ENCODE measurements at places on chromosomes 3 and 15. TPM values are rescaled to one million over a fixed set of nuclear protein-coding genes. Genes with fewer than 3 reads are reported as not detected.

The ZPLD1 gene
- not detected for polyA plus RNA-seq

The A4GNT gene
- not detected for polyA plus RNA-seq

The CHDH gene
- polyA plus RNA-seq = not detected

The POLR2H gene
- 69.2 TPM for polyA plus RNA-seq

The WDR93 gene
- polyA plus RNA-seq = not detected

The MKRN3 gene
- polyA plus RNA-seq = 1.5 TPM

The PATL2 gene
- polyA plus RNA-seq = 17.3 TPM

The CAMKV gene
- polyA plus RNA-seq = not detected

The DPPA4 gene
- polyA plus RNA-seq = 2.2 TPM

The TRANK1 gene
- polyA plus RNA-seq = 45.2 TPM

The FBXW12 gene
- polyA plus RNA-seq = not detected

- H3K36me3 ChIP-seq = no peaks in the 10 kb centered on the region
- H3K4me1 ChIP-seq = no peaks in the 10 kb centered on the region
- no peak overlapping the region for H3K27ac ChIP-seq
- no peak for DNase-seq
Measured at GRCh38 chr3:149459491-149460059, 14.9 kb upstream of the TM4SF4 start.

DNA sequence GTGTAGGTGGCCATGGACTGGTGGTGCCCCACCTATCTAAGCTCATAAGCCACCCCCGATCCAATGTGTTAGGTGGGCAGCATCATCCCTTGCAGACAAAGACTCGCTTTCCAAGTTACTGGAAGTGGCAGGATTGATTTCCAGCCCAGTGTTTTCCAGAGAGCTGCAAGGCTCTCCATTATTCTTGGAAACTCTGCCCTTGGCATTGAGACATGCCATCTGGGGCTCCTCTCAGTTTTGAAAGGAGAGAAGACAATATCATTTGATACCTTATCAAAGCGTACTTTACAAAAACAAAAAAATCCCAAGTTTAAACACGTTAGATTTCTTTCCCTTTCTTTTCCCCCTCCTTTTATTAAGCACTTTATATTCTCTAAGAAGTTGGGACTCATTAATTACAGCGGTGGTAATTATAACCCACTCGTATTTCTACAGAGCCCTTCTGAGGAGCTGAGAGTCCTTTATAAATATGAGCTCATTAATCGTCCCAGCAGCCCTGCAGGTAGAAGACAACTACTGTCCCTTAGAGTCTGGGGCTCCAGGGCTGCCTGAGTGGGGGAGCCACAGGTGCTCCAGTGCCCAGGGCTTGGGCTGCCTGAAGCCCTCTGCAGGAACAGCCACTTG, 226.1 kb downstream of the TLE3 start:
- no peaks in the 10 kb centered on the region for H3K27me3 ChIP-seq
- no peak overlapping the region for H3K4me3 ChIP-seq
- H3K27ac ChIP-seq = no peak overlapping the region
- H3K36me3 ChIP-seq = no peaks in the 10 kb centered on the region

- no peaks in the 10 kb centered on the region for H3K27me3 ChIP-seq
- H3K4me3 ChIP-seq = no peak overlapping the region
- no peaks in the 10 kb centered on the region for H3K4me1 ChIP-seq
Measured at GRCh38 chr15:36903922-36904556, 196.3 kb downstream of the MEIS2 start.

DNA sequence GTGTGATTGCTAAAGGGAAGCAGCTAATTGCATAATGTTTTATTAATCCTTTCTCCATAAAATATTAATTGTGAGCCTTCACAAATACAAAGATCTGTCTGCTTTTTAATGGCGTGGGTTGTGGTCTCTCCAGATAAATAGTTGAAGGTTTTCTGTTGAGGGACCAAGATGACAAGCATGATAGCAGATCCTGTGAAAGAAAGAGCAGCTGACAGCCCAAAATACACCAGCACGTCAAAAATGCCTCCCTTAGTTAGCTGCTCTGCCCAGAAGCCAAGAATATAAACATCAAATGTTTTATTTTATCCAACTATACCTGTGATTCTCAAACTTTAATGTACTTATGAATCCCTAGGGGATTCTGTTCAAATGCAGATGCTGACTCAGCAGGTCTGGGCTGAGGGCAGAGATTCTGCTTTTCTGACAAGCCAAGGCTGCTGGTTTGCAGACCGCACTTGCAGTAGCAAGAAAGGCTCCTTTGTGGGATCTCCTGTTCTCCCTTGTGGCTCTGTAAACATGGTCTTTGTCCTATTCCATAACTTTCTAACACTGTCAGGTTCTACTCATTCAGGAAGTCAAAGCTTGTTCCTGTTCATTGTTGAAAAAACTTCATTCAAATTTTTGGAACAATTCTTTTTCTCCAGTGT, 119.1 kb upstream of the SLC25A36 start:
- no peaks in the 10 kb centered on the region for H3K27me3 ChIP-seq
- no peaks in the 10 kb centered on the region for H3K4me1 ChIP-seq
- no peak for DNase-seq
- H3K36me3 ChIP-seq = no peaks in the 10 kb centered on the region

GRCh38 chr15:58161436-58161930, 23.3 kb downstream of the AQP9 start:
- no peak overlapping the region for H3K27ac ChIP-seq
- H3K27me3 ChIP-seq = no peaks in the 10 kb centered on the region
- H3K4me3 ChIP-seq = no peak overlapping the region
- no peaks in the 10 kb centered on the region for H3K36me3 ChIP-seq

DNA sequence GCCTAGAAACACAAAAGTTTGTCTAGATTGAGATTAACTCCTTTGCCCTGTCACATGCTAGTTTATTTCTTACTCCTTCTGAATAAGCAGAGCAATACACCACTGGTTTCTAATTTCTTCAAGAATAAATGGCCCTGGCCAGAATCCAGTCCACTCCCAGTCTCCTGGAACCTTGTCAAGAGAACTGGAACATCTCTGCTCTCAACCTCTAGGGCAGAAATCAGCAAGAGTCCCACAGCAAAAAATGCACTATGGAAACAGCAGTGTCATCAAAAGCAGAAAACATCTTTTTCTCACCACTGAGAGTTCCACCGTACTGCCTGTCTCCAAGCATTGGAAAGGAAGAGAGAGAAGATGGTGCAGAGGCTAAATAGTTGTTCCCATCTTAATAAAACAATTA, 35.9 kb upstream of the PPP2R3A start:
- no peak overlapping the region for H3K27ac ChIP-seq
- no peaks in the 10 kb centered on the region for H3K27me3 ChIP-seq
- H3K4me1 ChIP-seq = no peaks in the 10 kb centered on the region
- DNase-seq = no peak
- H3K36me3 ChIP-seq = no peaks in the 10 kb centered on the region
- H3K4me3 ChIP-seq = no peak overlapping the region

- no peak overlapping the region for H3K4me3 ChIP-seq
- no peak overlapping the region for H3K27ac ChIP-seq
- no peak for DNase-seq
Measured at GRCh38 chr3:29868543-29869101, 587.8 kb downstream of the RBMS3 start.

- no peaks in the 10 kb centered on the region for H3K4me1 ChIP-seq
- H3K4me3 ChIP-seq = no peak overlapping the region
- DNase-seq = no peak
- H3K27ac ChIP-seq = no peak overlapping the region
- H3K27me3 ChIP-seq = no peaks in the 10 kb centered on the region
- H3K36me3 ChIP-seq = no peaks in the 10 kb centered on the region
Measured at GRCh38 chr15:81880314-81880713, 165.5 kb downstream of the MEX3B start.

DNA sequence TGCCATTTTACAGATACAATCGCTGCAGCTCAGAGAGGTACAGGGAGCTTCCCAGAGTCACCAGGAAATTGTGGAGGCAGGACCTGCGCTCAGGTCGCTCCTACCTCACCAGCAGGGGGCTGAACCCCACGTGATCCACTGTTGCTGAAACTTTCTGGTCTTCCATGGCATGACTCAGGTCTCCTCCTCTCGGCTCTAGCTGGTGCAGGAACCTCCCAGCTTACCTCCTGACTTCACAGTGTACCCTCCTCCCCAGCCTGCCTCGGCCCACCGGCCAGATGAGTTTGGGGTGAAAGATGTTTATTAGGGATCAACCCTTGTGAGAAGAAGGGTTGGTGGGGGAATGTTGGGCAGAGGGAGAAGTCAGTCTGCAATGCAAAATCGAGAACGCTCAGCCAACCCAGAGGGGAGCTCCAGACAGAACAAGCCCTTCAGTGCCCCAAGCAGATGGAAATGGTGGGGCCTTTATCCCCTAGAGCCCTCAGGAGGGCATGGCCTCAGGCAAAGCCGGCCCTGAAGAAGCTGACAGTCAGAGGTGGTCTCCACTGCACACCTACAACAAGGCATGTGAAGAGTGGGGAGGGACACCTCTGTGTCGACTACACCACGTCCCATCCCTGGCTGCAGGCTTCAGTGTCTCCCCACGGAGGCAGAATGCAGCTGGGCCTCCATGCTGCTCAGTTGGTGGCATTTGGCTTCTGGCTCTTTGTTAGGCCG, 118.6 kb upstream of the PRR20G start:
- no peak overlapping the region for H3K4me3 ChIP-seq
- DNase-seq = no peak
- H3K36me3 ChIP-seq = no peaks in the 10 kb centered on the region
- H3K27me3 ChIP-seq = no peaks in the 10 kb centered on the region
- no peak overlapping the region for H3K27ac ChIP-seq
- H3K4me1 ChIP-seq = no peaks in the 10 kb centered on the region

- no peaks in the 10 kb centered on the region for H3K36me3 ChIP-seq
- H3K27me3 ChIP-seq = no peaks in the 10 kb centered on the region
- H3K4me1 ChIP-seq = no peaks in the 10 kb centered on the region
- no peak overlapping the region for H3K4me3 ChIP-seq
- no peak for DNase-seq
Measured at GRCh38 chr3:179286331-179286730, 35.4 kb upstream of the KCNMB3 start.

DNA sequence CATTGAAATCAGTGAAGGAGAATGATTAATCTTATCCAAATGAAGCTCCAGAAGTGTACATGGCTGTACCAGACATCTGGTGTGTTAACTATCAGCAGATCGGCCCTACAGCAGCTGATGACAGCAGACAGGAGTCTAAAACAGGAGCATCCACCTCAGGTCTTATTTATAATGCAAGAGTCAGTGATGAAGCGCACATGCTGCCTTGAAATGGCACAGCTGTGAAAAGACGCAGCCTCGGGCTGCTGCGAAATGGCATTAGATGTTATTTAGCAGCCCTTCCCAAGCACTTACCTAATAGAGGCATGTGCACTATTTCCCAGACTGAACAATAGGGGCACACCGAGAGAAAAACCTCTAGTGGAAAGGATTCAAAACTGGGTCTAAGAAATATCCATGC, 472.3 kb upstream of the CBLB start:
- no peaks in the 10 kb centered on the region for H3K4me1 ChIP-seq
- no peaks in the 10 kb centered on the region for H3K36me3 ChIP-seq
- DNase-seq = no peak

GRCh38 chr3:119177321-119177720, 3.9 kb downstream of the UPK1B start:
- H3K4me3 ChIP-seq = no peak overlapping the region
- H3K4me1 ChIP-seq = no peaks in the 10 kb centered on the region
- H3K36me3 ChIP-seq = no peaks in the 10 kb centered on the region
- no peak for DNase-seq
- no peaks in the 10 kb centered on the region for H3K27me3 ChIP-seq

DNA sequence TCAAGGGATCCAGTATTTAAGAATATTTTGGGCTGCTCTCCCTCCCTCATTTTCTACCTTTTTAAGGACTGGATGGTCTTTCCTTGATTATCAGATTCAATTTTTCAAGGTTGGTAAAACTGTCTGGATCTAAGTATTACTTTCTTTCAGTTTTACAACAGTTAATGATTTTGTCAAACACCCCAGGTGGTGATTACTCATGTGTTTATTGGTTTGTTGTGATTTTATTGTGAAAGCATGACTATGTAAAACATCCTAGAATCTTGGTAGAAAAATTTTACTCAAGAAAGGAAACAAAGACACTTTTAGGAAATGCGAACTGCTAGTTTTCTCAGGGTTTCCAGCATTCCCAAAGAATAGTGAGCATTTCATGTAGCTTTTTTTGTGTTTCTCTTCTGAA, 7.3 kb downstream of the GTF2E1 start:
- H3K4me1 ChIP-seq = no peaks in the 10 kb centered on the region
- H3K4me3 ChIP-seq = no peak overlapping the region
- H3K27me3 ChIP-seq = no peaks in the 10 kb centered on the region
- H3K36me3 ChIP-seq = peaks cover 24% of the 10 kb centered on the region

GRCh38 chr15:85276921-85277320, 103.5 kb upstream of the AKAP13 start:
- H3K27ac ChIP-seq = no peak overlapping the region
- DNase-seq = no peak
- no peak overlapping the region for H3K4me3 ChIP-seq
- H3K27me3 ChIP-seq = no peaks in the 10 kb centered on the region
- no peaks in the 10 kb centered on the region for H3K4me1 ChIP-seq
- H3K36me3 ChIP-seq = no peaks in the 10 kb centered on the region

GRCh38 chr3:128447561-128448013, 19.1 kb downstream of the DNAJB8 start:
- H3K27me3 ChIP-seq = no peaks in the 10 kb centered on the region
- H3K27ac ChIP-seq = peak overlapping the region; percentile 4
- peaks cover 17% of the 10 kb centered on the region for H3K4me1 ChIP-seq
- no peaks in the 10 kb centered on the region for H3K36me3 ChIP-seq

DNA sequence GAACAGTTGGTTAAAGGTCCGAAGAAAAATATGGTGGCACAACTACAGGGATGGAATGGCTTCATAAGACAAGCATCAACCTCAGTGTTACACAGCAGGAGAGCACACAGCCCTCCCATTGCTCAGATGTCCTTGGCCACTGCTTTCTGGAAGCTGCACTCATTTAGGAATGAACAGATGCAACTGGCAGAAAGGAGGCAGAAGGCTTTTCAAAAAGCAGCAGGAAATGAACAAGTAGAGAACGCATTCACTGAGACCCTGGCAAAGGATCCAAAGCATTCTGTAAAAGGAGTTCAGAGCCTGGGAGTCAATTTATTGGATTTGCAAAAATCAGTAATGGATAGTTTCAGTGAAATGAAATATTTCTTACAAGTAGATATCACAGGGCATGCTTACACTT, 101.1 kb downstream of the PDZRN3 start:
- DNase-seq = no peak
- H3K27ac ChIP-seq = no peak overlapping the region
- no peak overlapping the region for H3K4me3 ChIP-seq
- no peaks in the 10 kb centered on the region for H3K4me1 ChIP-seq

- no peaks in the 10 kb centered on the region for H3K36me3 ChIP-seq
- H3K4me3 ChIP-seq = no peak overlapping the region
- H3K27ac ChIP-seq = no peak overlapping the region
- DNase-seq = no peak
Measured at GRCh38 chr15:39115379-39116057, 465.4 kb upstream of the THBS1 start.

DNA sequence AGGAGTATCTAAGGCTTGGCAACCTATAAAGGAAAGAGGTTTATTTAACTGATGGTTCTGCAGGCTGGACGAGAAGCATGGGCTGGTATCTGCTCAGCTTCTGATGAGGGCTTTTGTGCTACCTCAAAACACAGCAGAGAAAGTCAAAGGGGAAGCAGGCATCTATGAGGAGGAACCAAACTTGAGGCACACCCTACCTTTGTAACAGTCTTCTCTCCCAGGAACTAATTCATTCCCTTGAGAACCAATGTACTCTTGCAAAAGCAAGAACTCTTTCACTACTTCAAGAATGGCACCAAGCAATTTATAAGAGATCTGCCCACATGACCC, 109.0 kb downstream of the CGGBP1 start:
- peaks cover 3% of the 10 kb centered on the region for H3K27me3 ChIP-seq
- H3K4me3 ChIP-seq = no peak overlapping the region
- no peak for DNase-seq
- H3K36me3 ChIP-seq = no peaks in the 10 kb centered on the region
- no peak overlapping the region for H3K27ac ChIP-seq
